ENCODE measurements at places on chromosomes 7 and 10.

- DNase-seq = no peak
Measured at GRCh38 chr10:113503930-113504329, 48.9 kb upstream of the HABP2 start.

DNA sequence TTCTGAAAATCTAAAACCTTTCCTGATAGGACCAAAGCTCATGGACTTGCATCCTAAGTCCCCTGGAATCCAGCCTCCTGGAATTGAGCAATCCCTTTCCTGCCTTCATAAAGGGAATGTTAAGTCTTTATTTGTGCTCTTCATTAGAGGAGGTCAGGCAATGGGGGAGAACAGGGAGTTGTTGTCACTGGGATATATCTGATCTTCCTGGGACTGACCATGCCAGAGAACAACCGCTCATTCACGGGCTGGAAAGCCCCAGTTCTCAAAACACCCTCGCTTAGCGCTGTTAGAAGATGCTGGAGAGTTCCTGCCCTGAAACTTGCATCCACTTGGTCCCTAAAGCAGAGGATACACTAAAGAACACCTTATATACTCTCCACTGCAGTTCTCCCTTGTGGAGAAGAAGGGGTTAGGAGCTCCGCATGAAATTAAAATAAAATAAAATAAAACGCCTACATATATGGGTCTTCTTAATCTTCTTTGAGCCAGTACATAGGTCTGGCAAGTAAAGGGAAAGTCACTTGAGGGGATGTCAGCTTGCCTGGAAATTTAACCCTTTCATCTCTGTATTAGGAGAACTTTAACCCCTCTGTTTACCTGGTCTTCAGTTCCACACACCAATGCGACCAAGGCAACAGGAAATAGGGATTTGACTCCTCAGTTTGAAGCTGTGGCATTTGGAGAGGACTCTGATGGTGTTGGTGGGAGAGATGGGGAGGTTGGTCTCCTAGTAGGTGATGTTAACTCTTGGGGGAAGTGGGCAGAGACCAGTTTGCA is 1.2 kb downstream of the SORCS1 start:
- DNase-seq = no peak

GRCh38 chr10:121668314-121669027 is 70.2 kb upstream of the FGFR2 start:
- DNase-seq = peak; percentile 6

DNA sequence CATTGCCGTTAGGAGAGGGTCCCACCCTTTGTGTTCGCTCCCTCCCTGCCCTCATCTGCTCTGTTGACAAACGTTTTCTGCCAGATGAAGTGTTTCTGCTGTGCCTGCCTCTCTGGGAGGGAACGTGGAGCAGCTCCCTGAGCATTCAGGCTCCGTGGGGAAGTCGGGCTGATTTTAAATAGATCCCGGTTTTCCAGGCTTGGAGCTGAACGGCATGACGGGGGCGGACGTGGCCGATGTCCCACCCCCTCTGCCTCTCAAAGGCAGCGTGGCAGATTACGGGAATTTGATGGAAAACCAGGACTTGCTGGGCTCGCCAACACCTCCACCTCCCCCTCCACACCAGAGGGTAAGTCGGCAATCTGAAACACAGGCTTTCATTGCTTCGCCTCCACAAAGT is 101.9 kb upstream of the NPS start:
- no peak for DNase-seq

- DNase-seq = peak; percentile 33
Measured at GRCh38 chr7:37942934-37943610, 22.6 kb downstream of the EPDR1 start.

DNA sequence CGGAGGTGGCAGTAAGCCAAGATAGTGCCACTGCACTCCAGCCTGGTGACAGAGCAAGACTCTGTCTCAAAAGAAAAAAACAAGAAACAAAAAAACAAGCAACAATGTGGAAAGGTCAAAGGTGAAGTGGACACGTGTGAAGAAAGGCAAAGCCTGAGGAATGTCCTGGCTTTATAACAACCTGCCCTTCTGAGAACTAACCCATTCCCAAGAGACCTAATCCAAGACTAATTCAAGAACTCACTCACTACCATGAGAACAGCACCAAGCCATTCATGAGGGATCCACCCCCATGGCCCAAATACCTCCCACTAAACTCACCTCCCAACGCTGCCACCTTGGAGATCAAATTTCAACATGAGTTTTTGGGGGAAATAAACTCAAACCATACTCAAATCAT is 47.5 kb upstream of the KIF5B start:
- no peak for DNase-seq

- DNase-seq = no peak
Measured at GRCh38 chr10:100827819-100828737, 82.7 kb downstream of the PAX2 start.

- no peak for DNase-seq
Measured at GRCh38 chr7:50657341-50657873, 92.2 kb upstream of the DDC start.

- DNase-seq = peak; percentile 46
Measured at GRCh38 chr10:7417103-7417623, 6.3 kb upstream of the SFMBT2 start.

- no peak for DNase-seq
Measured at GRCh38 chr10:70786799-70787415, 1.7 kb upstream of the TBATA start.

GRCh38 chr10:60246382-60246781 is 143.3 kb downstream of the ANK3 start:
- no peak for DNase-seq

GRCh38 chr7:40865441-40866233 is 730.8 kb downstream of the SUGCT start:
- DNase-seq = no peak

DNA sequence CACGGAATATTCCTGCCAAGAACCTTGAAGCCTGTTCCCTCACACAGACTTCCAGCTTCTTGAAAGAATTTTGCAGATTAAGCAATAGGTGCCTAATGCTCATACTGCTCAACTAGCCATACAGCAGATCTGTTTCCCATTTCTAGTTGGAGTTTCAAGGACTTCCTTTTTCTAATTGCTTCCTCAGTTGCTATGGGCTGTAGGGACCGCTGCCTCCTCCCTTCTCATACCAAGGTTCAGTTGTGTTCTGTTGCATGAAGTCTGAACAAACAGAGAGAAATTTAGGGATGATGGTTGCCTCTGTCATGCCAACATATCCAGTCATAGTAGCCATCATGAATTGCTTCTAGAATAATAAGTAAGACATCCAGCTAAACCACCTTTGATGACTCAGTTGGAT is 6.8 kb downstream of the ITGA8 start:
- DNase-seq = no peak

DNA sequence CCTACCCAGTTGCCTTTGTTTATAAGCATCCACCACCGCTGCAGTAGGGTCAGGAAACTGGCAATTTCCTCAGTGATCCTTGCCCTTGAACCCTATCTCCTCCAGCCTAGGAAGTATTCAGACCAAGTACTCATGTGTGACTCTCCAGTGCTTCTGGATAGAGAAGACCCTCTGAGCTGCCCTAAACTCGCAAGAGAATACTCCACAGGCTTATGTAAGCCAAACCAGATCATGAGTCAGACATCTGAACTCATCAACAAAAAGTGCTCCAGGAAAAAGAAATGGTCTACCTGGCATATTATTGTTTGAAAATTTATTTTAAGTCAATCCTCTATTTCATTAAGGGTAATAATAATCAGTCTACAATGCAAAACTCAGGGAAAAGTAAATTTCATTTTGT is 101.3 kb downstream of the KAT6B start:
- DNase-seq = no peak

DNA sequence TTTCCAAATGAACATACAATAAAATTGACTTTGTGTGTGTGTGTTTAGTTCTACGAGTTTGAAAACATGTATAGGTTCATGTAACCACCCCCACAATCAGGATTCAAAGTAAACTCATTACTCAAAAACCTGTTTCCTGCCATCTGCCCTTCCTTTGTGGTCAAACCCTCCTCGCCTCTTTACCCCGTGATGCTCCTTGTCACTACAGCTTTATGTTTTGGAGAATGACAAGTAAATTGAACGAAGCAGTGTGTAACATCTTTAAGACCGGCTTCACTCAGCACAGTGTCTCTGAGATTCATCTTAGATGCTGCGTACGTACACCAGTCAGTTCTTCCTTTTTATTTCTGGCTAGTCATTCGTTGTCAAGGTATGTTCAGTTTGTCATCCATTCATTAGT is 54.6 kb upstream of the MKI67 start:
- no peak for DNase-seq

GRCh38 chr7:116952635-116953371 is 498 bp upstream of the ST7 start:
- DNase-seq = peak; percentile 36

GRCh38 chr10:96895662-96896424 is 63.7 kb downstream of the LCOR start:
- DNase-seq = no peak

DNA sequence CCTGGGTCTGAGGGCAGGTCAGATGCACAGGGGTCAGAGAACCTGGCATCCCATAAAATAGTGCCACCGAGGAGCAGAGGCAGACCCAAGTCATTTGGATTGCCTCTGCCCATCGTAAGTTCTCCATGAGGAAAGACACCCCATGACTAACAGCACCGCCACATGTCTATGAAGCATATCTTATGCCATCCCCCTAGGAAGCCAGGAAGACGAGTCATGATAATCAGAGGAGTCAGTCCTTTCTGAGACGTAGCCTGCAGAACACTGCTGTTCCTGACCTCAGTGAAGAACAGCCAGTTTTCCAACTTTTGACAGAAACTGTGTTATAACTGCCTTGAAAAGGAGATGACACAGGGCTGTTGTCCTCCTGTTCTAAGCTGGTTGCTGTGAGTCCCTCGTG is 51.2 kb downstream of the INSYN2A start:
- DNase-seq = no peak

DNA sequence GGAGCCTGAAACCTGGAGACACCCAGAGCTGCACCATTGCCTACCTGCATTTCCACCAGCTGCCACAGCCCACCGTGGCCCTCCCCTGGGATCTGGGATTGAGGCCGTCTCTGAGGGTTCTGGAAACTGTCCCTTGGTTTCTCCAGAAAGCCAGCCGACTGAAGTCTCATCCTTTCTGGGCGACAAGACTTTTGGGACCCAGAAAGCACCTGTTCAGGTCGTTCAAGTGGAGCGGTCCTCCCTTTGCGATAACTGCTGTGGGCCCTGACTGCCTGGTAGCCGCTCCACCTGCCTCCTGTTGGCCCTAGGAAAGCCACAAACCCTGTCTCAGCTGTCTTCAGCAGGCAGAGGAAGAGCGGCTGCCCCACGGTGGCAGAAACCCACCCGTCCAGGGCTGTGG is 346.0 kb upstream of the MKI67 start:
- DNase-seq = no peak

DNA sequence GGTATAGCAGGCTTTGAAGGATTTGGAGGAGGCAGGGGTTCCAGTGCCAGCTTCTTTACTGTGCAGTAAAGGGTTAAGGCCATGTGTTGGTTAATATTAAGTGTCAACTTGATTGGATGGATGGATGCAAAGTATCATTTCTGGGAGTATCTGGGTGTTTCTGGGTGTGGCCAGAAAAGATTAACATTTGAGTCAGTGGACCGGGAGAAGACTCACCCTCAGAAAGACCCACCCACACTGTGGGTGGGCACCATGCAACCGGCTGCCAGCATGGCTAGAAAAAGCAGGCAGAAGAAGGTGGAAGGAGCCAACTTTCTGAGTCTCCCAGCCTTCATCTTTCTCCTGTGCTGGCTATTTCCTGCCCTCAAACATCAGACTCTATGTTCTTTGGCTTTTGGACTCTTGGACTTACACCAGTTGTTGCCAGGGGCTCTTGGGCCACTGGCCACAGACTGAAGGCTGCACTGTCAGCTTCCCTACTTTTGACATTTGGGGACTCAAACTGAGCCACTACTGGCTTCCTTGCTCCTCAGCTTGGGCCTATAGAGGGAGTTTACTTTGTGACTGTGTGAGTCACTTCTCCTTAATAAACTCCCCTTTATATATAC is 6.8 kb upstream of the TRUB1 start:
- DNase-seq = no peak

- DNase-seq = peak; percentile 43
Measured at GRCh38 chr7:136009488-136010079, 32.4 kb upstream of the MTPN start.

DNA sequence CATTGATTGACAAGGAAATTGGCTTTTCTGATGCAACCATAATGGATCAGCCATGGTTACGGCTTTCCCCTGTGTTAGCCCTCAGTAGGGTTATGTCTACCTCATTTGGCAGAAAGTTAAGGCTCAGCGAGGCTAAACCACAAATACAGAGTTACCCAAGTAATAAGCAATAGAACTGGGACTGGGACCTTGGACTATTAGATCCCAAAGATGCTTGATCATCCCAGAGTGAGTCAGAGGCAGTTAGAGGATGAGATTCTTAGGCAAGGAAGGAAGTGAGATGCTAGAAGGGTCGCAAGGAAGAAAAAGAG is 401.4 kb downstream of the TNS3 start:
- DNase-seq = no peak

DNA sequence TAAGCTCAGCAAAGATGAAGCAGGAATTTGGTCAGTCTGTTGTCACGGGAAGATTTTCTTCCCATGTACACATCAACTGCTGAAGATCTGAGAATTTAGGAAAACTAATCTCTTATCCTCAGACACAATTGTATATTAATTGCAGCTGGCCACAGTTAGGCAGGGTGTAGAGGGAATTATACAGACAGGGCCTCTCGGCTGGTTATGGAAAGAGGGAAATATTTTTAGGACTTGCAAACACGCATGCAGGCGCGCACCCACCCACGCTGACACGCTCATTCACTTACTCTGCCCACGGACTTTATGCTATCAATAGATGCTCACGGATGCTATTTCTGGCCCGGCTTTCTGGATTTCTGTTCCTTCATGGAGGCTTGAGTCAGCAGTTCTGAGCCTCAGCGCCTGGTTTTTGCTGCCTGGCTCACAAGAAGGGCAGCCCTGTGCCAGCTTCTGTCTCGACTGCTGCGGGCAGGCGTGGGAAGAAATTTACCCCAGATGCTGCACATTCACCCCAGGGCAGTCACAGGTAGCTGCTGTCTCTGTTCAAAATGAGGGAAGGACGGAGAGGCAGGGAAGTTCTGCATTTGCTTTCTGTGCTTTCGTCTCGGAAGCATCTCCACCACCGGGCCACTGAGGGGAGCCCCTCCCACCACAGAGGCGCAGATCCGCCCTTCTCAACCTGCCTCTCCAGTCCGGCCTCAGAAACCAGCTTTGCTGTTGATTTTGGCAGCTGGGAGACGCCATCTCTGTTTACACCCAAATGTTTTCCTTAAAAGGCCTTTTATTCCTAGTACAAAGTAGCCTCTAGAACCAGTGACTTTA is 116.3 kb upstream of the BTBD16 start:
- DNase-seq = peak; percentile 67

GRCh38 chr7:36746347-36746746 is 22.1 kb upstream of the AOAH start:
- DNase-seq = no peak

All from cerebellum (tissue), 4 donors.